ENCODE measurements at places on chromosomes 2 and 18.

DNA sequence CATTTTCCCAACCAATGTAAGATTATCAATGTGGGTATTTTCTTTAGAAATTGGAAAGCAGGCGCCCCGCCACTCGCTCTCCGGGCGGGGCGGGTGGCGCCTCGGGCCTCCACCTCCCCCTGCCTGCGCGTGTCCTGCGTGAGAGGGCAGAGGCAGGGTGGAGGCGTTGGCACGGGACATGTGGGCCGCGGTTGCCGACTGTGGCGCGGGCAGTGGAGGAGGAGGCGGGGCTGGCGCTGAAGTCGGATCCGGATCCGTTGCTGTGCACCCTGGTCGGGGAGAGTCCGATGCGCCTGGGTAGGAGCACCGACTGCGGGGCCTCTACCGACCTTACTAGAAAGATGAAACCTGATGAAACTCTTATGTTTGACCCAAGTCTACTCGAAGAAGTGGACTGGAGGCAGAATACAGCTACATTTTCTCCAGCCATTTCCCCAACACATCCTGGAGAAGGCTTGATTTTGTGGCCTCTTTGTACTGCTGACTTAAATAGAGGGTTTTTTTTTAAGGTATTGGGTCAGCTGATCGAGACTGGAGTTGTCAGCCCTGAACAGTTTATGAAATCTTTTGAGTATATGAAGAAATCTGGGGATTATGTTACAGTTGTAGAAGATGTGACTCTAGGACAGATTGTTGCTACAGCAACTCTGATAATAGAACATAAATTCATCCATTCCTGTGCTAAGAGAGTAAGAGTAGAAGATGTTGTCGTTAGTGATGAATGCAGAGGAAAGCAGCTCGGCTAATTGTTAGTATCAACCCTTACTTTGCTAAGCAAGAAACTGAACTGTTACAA is 37.9 kb downstream of the PMS1 start:
- peak; percentile 9 for DNase-seq

GRCh38 chr2:99956232-99957030 is 186.0 kb downstream of the AFF3 start:
- no peak for DNase-seq

DNA sequence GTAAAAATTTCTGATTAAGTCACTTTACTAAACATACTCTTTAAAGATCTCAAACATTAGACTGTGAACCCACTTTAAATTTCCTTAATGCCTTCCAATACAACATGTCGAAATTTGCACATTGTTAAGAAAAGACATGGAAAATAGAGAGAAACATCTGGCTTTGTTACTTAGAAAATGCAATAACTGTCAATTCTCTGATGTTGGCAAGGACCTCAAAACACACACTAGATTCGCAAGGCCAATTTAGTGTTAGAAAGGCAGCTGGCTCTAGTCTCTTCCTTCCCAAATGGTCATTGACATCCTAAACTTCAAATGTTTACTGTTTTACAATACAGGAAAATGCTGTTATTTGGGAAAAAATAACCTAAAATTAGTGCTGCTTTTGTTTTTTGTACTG is 110.6 kb downstream of the UPP2 start:
- DNase-seq: no peak

GRCh38 chr2:71716697-71717624 is 263.6 kb downstream of the DYSF start:
- no peak for DNase-seq

- no peak for DNase-seq
Measured at GRCh38 chr2:196372811-196373664, 201.7 kb upstream of the STK17B start.

DNA sequence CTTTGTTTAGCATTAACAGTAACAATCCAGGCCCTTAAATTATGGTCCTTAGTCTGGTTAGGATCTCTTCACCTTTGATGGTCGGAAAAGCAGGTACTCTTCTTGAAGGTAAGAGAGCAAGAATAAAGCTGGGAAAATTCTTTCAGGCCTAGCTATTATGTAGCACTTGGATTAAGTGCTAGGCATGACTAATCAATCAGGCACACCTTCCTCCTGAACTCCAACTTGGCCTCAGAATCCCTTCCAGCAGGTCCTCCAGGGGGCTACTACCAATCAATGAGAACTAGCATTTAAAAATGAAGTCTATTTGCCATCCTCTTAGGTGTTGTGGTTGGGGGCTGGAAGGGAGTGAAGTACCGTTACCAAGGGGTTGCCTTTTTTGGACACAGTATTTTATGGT is 3.7 kb downstream of the SMYD1 start:
- no peak for DNase-seq

DNA sequence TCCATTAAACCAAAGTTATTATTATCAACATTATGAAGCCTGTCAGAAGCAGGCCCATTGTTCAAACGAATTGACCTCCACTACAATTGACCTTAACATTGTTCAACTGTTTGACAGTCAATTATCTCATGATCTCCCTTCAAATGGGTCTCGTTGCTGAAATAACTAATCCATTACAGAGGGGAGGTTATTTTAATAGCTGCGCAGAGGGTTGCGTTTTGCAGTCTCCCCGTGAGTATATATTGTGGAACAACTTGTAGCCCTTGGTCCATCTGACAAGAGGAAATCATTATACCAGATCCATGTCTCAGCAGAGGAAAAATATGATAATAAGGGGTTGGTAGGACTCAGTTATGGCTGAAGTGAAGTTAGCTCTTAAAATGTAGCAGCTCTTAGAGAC is 159.1 kb downstream of the ALK start:
- no peak for DNase-seq

GRCh38 chr2:118801151-118801550 is 46.3 kb downstream of the EN1 start:
- DNase-seq: no peak

- DNase-seq: no peak
Measured at GRCh38 chr2:164735309-164735919, 106.2 kb downstream of the COBLL1 start.

DNA sequence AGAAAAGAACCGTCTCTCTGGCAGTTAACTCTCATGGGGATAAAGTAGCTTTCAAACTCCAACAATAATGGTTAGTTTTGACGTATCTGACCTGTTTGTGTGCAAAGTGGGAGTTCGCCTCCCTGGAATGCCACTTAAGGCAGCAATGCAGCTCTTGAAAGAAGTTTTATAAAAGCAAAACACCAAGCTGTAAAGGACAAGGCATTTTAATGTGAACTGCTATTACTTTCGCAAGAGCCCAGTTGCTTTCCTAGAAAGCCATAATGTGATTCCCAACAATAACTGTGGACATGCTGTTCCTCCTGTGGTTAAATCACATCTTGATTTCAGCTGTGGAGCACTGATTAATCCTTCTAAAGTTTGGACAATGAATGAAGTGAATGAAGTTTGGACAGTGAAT is 303.7 kb downstream of the PTPRM start:
- no peak for DNase-seq

DNA sequence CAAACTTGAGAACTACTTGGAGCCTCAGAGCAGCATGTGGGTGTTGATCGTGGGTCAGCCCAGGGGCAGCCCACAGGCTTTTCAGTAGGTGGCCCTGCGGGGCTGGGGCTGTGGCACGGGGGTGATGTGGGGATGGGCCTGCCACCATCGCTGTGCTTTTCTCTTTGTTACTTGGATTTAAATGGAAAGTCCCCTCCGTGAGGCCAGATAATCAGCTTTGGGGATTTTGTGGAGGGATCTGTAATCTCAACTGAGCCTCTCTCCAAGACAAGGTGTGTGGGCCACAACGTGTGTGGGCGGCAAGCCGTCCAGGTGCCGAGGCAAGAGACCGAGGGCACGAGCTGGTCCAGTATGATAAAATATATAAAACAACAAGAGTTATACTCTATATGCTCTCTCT is 16.7 kb downstream of the COLEC11 start:
- no peak for DNase-seq

GRCh38 chr18:68017385-68017784 is 500.9 kb upstream of the DSEL start:
- no peak for DNase-seq

DNA sequence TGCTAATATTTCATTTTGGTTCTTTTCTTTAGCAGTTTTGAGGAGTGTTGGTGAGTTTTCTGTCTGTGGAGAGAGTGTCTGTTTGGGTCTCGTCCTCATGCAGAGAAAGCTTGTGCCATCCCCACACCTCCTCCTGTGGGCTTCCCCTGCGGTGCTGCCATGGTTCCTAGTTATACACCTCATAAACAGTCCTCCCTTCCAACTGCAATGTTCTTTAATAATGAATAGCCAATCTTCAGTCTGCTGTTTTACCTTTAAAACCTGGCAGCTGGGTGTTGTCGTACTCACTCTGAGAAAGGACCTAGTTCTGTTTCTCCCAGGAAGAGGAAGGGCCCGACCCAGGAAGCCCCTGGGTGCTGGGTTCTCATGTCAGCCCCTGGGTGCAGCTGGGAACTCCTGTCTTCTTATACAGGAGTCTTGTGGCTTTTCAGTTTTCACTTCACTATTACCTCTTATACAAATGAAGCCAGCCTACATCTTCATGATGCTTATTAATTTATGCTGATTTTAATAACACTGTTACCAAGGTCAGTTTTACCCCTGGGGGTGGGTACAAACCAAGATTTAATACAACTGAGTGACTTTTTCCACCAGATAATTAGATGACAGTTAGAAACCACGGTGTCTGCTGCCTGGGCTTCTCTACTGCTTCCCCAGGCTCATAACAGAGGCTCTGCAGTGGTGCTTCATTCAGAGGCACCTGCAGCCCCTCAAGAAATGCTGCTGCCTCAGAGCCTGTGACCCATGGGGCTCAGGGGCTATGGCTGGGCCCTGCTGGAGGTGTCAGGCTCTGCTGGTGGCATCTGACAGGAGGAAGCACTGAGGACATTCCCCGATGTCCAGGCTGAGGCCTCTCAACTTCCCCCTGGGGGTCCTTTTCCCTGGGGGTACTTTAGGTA is 59.1 kb downstream of the COA5 start:
- DNase-seq: peak; percentile 29

GRCh38 chr2:158928965-158929364 is 39.5 kb upstream of the TANC1 start:
- no peak for DNase-seq

GRCh38 chr2:162125138-162125537 is 26.9 kb downstream of the GCG start:
- no peak for DNase-seq

DNA sequence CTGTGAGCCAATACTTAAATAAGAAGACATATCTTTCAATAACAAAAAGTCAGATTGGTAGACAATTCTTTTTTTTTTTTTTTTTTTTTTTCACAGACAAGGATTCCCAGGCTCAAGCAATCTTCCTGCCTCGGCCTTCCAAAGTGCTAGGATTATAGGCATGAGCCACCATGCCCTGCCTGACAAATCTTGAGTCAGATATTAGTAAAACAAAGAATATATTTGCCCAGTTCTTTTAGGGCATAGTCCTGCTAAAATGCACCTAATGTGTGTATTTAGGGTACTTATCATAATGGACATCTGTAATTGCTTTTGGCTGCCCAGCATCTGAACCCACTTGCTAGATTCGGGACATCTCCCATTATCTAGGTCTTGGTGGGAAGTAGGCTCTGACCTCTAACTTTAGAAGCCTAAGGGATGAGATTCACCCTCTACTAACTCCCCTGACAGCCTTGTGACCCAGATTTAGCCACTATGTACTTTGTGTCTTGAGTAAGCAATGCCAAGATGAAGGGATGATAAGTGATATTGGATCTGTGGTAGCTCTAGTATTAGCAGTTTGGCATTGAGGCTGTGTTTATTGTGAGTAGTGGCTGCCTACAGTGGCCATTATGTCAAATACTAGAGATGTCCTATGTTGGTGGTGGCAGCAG is 18.5 kb upstream of the PSME4 start:
- DNase-seq: no peak
